ENCODE measurements at places on chromosomes 5 and 9.

DNA sequence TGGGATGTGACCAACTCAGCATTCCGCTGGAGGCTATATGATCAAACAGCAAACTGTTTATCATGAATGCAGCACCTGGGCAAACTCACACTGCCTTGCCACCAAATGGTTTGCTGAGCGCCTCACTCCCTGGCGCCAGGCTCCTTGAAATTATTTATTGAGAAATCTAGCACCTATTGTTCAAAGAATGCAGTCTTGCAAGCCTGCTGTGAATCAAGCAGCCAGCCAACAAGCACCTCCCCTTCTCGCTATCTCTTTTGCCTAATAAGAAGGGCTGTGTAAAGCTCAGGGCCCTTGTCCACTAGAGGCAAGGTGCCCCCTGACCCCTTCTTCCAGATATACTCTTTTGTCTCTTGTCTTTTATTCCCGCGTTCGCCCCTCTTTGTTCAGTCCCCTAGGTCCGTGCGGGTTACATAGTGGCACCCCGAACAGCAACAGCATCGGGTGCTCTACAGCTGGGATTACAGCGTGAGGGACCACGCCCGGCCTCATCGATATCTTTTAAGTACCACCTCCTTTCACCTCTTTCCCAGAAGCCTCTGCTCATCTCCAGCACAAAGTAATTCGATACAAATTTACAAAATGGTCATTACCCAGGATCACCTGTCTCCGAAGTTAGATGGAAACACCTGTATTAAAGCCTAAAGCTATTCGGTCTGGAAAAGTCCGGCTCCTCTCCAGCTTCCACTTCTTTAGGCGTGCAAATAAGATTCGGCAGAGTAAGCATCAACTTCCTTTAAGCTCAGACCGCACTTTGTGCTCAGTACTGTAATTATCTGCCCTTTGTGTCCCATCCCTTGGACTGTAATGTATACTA is 896 bp downstream of the RIGI start:
- no peak for DNase-seq

GRCh38 chr9:69623276-69623675 is 48.9 kb downstream of the APBA1 start:
- DNase-seq, result no peak

DNA sequence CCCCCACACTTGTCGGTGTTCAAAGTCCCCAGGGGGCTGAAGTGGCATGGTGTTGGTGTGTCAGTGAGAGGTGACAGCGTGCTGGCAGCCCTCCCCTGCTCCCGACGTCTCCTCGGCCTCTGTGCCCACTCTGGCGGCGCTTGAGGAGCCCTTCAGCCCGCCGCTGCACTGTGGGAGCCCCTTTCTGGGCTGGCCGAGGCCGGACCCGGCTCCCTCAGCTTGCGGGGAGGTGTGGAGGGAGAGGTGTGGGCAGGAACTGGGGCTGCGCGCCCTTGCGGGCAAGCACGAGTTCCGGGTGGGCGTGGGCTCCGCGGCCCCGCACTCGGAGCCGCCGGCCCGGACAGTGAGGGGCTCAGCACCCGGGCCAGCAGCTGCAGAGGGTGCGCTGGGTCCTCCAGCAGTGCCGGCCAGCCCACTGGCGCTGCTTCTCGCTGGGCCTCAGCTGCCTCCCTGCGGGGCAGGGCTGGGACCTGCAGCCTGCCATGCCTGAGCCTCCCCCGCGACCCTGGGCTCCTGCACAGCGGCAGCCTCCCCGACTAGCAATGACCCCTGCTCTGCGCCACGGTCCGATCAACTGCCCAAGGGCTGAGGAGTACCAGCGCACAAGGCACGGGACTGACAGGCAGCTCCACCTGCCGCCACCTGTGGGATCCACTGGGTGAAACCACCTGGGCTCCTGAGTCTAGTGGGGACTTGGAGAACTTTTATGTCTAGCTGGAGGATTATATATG is 224.1 kb upstream of the RIOK2 start:
- DNase-seq, result no peak

GRCh38 chr5:29077451-29077850 is 2039.1 kb upstream of the CDH9 start:
- no peak for DNase-seq

GRCh38 chr9:136051837-136052471 is 43.1 kb downstream of the NACC2 start:
- DNase-seq, result peak; percentile 94

GRCh38 chr5:132099076-132099748 is 25.6 kb downstream of the CSF2 start:
- no peak for DNase-seq

DNA sequence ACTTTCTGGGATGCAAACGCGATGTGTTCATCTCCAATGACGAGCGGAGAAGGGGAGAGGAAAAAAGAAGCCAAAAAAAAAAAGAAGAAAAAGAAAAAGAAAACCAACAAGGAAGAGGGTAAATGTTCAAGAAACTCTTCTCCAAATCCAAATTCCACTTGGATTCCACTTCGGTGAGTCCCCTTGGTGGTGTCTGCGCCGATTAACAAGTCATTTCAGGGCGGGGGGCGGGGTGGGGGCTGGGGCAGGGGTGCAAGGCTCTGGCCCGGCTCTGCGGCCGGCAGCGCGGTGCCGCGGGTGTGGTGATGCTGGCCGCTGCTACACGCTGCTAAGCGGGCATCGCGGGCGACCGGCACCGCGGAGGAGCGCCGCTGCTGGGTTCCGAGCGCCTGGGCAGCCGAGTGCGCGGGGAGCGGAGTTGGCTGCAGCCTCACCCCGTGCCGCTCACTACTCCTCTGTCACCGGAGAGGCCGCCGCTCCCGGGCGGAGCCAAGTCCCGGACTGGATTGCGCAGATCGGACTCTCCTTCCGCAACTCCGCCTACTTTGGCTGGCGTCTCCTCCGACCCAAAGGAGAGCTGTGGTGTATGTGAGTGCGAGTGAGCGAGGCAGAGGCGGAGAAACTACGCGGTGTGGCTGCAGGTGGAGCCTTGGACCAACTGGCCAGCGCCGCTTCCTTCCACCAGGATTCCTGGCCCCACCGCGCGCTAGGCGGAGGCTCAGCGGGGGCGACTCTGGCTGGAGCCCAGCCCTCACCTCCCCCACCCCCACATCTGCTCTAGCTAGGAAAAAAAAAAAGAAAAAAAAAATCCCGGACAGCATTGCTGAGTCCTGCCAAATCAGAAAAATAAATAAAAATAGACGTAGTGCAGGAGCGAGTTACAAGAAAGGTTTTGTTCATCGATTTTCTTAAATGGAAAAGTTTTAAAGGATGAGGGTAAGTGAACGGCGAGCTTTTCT is at the start of gene SEMA6A:
Gene SEMA6A, minus strand, starts transcription at position 457 of the 959 bp plus-strand sequence. CDS start 69,879 bp downstream, outside the sequence.
- peak; percentile 92 for DNase-seq

GRCh38 chr9:21265421-21266189 is 25.8 kb upstream of the IFNA14 start:
- no peak for DNase-seq

DNA sequence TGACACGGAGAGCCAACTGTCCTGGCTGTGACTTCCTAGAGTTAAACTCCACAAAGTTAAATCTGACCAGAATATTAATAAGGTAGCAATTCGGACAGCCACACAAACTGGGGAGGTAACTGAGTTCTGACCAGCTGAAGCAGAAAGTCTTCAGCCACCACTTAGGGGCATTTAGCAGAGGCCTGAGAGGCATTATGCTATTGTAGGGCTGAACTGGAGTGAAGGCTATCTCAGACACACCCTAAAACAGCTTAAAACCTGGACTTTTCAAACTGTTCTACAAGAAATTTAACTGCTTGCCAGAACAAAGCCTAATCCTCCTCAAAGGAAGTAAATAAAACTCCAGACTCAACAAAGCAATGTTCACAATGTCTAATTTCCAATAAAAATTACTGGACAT is 32.4 kb downstream of the RANBP6 start:
- no peak for DNase-seq

DNA sequence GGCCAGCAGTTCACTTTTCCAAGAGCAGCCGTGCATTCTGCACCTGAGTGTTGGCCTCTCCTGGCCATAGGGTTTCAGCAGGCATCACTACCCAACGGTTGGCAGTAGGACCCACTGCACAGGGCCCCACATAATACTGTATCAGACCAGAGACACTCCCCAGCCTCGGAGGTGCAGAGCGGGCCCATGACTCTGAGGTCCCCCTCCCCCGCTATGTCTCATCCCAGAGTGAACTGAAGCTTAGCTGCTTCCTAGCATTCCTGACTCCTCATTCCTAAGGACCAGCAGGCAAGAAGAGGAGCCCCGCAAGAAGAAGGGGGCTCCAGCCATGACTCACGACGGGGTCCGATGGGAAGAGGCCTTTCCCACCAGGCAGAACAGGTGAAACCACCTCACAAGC is 67.2 kb downstream of the CAMSAP1 start:
- DNase-seq, result no peak

DNA sequence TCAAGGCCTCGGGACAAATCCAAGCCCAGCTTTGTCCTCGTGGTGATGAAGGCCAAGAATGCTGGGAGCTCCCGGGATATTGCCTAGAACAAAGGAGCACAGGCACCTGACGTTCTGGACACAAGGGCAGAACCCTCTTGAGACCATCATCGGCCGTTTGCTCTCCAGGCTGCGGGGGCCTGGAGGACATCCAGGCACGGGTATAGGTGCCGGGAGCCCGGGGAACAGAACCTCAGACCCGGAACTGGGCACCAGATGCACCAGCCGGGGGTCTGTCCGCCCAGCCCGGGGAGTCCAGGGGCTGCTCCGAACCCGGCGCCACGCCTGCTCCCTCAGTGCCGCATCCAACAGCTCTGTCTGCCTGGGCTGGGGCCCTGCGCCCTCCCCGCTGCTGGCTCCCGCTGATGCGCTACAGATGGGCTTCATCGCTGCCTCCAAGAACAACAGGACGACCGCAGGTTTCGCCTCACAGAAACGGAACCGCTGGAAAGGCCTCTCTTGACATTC is 88.0 kb downstream of the ADAMTS2 start:
- DNase-seq, result no peak

DNA sequence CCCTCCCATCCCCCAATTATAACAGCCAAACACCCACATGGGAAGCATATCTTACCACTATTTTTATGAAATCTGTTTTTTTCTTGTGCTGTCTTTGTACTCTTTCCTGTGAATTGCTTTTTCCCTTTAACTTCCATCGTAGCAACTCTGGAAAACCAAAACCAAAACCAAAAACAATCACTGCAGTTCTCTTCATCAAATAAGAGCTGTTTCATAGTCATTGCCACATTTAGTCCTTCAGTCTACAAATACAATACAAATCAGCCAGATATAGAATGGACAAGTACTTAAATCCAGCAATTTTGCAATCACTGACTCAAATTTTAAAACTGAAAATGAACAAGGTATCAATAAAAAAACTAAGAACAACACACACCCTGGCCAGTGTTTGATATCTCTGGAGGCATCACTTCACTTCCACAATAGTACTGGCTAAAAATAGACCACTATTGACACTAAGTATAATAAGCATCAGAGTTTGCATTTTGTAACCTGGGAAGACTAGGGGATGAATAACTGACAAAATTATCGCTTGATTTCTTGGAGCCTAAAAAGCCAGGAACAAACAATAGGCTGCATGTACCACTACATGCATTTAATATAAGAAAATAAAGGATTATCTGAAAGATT is 5.4 kb downstream of the PUM3 start:
- peak; percentile 5 for DNase-seq

DNA sequence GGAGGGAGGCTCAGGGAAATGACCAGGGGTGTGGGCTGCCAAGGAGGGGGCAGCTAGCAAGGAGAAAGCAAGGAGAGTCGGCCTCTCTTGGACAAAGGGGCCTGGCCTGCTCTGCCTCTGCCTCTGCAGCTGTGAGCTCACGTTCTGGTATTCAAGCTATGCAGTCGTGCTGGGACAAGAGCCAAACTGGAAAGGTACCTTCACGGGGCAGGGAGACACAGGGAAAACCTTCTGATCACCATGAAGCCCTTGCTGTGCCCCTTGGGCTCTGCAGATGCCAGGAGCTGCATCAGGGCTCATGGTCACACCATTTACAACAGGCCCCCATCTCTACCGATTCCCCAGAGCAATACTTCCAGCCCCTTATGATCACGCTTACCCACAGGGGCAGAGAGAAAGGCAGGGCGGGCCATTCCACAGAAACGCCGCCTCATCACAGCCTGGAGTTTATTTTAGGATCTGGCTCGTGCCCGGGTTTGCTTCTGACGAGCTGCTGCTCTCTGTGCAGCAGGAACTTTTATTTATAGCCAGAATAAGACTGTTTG is 63.2 kb downstream of the PRRT1B start:
- DNase-seq, result no peak

Measured in midbrain (tissue), 1 donor.